HCEC 1CT (cell line): ENCODE measurements at places on chromosomes 7 and 10.

GRCh38 chr10:128147064-128147463, 20.8 kb upstream of the MKI67 start:
- no peak for DNase-seq

DNA sequence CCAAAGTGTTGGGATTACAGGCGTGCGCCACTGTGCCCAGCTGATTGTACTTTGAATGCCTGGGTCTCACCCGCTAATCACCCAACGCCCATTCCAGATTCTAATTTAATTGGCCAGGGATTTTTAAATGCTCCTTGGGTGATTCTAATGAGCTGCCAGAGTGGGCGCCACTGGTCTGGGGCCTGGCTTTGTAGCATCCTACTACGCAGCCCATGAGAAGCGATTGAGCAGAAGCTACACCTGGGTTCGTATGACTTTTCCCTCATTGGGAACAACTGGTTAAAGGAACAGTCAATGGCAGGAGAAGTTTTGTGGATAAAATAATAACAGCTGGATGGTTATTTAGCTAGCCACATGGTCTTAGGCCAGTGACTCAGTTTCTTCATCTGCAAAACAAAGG, 108.0 kb downstream of the SPAG6 start:
- DNase-seq = no peak

DNA sequence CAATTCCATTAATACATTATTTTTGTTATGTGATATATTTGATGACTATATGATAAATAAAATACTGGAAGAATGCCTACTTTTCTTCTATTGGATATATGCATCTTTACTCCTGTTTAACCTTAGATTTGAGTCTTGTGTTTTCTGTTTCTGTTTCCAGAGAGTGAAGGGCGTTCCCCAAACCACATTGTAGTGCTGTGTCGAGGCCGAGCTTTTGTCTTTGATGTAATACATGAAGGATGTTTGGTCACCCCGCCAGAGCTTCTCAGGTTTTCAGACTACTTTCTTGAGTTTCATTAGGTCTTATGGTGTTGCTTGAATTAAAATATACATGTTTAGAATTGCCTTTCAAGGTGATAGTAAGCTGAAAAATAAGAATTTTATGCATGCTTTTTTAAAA, 23.8 kb downstream of the CROT start:
- no peak for DNase-seq

- peak; percentile 65 for DNase-seq
These were observed 44.2 kb upstream of the GGCT start for GRCh38 chr7:30548845-30549244.

DNA sequence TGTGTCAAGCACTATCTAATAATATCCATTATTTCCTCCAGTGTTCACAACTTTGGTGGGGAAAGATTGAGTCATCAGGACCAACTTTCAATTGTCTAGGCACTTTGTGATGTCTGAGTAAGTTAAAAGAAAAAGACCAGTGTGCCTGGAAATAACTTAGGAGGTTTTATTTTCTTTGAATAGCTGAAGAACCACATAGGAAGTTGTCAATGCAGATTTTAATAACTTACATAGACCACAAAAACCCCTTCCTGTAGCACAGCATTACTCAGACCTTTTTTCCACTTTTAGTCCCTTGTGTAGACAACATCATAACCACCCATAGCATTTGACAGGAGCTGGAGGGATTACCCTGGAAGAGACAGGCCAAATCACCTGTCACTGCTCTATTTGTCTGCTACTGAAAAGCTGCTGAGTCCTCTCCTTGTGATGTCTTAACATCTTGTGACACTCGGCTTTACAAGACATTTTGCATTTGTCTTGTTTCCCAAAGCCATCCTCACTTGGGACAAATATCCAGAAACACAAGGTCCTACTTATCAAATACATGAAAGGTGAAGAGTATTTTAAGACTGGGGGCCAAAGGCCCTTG, 241.5 kb upstream of the PTER start:
- DNase-seq = no peak
